NCI-H748 treated with DMSO at 0.1 percent for 48 hours (cell line): ENCODE measurements at places on chromosomes 5 and 9.

DNA sequence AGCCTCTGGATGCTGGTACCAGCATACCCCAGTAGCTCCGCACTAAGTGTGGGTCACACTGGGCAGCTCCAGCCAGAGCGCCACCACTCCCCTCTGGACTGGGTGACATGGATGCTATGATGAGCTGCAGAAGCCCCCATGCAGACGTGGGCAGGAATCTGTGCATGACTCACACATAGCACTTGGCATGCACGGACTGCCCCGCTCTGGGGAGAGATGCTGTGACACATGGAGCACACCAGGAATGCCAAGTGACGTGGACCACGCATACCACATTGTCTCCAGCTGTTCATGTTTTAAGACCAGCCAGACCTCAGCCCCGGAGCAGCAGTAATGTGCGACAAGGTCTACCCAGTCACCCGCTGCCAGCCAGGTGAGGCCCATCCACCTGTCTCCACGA is 64.1 kb downstream of the SEMA4D start:
- no peak for DNase-seq

GRCh38 chr9:128397831-128398230 is 22.8 kb upstream of the CERCAM start:
- DNase-seq: no peak

- no peak for DNase-seq
These were observed 31.6 kb upstream of the F2RL1 start for GRCh38 chr5:76787237-76787636.

DNA sequence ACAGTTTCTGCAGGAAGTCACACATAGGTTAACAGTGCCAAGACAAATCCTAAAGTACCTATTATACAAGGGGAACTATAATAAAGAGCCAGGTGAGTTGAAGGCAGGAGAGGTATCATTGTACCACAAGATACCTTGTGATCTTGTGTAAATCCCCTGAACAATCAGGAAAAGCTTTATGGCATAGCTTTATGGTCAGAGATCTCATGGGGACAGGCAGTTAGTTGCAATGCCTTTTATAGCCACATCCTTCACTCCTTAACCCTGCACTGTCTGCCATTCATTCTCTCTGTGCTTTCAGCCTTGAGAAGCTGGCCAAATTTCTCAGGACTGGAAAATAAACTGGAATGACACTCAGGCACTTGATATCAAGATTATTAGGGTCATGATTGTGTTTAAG is 97.0 kb downstream of the GHR start:
- DNase-seq: no peak

- no peak for DNase-seq
These were observed 33.9 kb downstream of the HRH2 start for GRCh38 chr5:175691761-175692160.
